ENCODE measurements at places on chromosomes 5 and 9.

GRCh38 chr9:114678130-114678529, 3.9 kb downstream of the TEX48 start:
- DNase-seq = no peak

GRCh38 chr9:70427161-70427945, 12.9 kb upstream of the KLF9 start:
- no peak for DNase-seq

GRCh38 chr5:150505816-150506215, 2.1 kb upstream of the NDST1 start:
- no peak for DNase-seq

GRCh38 chr5:32802764-32803163, 91.6 kb downstream of the NPR3 start:
- no peak for DNase-seq

DNA sequence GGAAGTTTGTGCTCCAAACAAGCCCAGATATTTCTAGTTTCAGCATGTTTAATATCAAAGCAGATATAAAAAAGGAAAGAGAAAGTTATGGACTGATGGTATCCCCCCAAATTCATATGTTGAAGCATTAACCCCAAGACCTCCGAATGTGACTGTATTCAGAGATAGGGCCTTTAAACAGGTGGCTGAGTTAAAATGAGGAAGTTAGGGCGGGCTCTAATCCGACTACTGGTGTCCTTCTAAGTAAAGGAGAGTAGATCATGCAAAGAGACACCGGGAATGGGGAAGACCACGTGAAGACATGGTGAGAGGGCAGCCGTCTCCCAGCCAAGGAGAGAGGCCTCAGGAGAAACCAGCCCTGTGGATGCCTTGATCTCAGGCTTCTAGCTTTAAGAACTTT, 324.1 kb upstream of the KIF2A start:
- DNase-seq = no peak

GRCh38 chr9:120284821-120285220, 295.1 kb downstream of the CDK5RAP2 start:
- DNase-seq = no peak

DNA sequence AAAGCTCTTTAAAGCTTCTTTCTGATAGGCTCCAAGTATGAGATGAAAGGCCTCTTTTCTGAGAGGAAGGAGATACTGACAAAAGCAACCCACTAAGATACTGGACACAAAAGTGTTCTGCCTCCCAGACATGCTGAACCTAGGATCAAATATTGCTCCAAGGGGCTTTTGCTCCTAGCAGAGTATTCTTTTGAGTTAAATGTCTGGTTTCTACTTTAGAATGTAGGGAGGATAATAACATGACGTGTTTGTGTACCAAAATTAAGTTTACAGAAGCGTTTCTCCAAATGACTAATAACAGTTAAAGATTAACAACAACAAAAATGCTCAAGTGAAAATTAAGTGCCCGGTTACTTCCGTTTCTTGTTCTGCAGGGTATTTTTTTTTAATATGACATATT, 2293.3 kb upstream of the C9orf72 start:
- no peak for DNase-seq

- DNase-seq = no peak
These were observed 145.7 kb downstream of the ARHGAP26 start for GRCh38 chr5:142915813-142916424.

DNA sequence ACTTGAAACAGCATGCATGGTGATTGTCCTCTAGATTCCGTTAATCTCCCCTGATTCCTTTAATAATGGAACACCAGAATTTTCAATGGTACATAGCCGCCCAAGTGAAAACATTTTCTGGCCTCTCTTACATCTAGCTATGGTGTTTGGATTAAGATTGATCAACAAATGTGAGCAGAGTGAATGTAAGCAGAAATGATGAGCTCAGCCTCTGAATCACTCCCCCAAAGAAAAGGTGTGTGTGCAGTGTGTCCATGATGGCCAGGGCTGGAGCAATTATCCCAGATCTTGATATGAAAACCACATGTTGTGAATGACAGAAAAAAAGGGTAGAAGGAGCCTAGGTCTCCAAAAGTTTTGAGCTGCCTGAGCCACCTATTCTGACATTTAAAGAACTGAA, 55.3 kb downstream of the OR2K2 start:
- no peak for DNase-seq

GRCh38 chr5:35373249-35373648, 143.0 kb upstream of the PRLR start:
- no peak for DNase-seq

DNA sequence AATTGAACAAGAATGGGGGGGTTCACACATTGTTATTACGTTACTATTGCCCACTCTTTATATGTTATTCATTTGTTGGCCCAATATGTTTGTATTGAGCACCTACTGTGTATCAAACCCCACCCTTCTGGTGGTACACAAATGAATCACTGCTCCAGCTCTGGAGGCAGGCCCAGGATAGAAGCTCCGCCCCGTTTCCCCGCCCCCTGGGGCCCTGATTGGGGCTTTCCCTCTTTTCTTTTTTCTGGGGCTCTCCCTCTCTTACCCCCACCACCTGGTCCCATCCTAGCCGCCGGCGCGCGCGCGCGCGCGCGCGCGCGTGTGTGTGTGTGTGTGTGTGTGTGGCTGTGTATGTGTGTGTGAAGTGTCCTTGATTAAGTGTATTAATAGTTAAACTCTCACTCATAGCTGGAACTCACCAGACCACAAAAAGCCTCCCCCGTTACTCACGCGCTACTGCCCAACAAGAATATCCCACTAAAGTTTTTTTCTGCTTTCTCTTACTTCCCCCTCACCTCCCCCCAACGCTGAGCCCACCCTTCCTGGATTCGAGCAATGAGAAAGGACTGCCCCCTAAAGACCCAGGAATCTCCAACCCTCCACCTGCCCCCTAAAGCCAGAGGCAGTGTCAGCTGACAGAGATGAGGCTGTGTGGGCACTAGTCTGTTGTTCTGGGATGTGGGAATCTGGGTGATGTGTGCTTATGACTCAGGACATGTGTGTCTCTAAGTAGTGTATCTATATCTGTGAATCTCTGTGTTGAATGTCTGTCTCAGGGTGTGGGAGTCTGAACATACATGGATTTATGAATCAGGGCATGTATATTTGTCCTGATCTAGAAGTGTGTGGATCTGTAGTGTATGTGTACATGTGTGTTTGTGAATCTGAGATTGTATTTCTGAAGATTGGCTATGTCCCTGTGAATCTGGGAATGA, 4.0 kb downstream of the CXXC5 start:
- DNase-seq = peak; percentile 45

GRCh38 chr5:158879993-158880392, 219.7 kb downstream of the EBF1 start:
- no peak for DNase-seq

DNA sequence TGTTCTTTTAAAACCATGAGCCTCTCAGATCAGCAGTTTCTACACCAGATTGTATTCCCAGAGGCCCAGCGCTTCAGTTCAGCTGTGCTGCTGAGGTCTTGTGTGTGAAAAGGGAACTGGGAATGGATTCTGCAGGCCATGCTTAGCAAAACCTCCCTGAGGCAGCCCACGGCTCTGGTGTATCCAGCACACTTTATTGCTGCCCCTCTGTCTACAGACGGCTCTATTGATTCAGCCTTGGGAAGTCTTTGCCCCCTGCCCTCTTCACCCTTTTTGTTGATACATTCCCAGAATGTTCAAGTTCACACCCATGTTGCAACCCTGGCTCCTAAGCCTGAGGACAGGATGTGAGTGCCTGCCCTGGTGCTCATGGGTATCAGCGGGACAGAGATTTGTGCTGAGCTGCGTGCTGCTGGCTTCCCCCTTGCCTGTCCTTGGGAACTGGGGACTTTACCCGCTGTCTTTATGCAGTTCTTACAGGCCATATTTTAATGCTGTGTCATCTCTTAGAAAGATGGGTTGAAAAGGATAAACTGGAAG, 37.3 kb downstream of the ARHGAP26 start:
- no peak for DNase-seq

GRCh38 chr9:34988218-34989002, 1.1 kb upstream of the DNAJB5 start:
- DNase-seq = no peak

DNA sequence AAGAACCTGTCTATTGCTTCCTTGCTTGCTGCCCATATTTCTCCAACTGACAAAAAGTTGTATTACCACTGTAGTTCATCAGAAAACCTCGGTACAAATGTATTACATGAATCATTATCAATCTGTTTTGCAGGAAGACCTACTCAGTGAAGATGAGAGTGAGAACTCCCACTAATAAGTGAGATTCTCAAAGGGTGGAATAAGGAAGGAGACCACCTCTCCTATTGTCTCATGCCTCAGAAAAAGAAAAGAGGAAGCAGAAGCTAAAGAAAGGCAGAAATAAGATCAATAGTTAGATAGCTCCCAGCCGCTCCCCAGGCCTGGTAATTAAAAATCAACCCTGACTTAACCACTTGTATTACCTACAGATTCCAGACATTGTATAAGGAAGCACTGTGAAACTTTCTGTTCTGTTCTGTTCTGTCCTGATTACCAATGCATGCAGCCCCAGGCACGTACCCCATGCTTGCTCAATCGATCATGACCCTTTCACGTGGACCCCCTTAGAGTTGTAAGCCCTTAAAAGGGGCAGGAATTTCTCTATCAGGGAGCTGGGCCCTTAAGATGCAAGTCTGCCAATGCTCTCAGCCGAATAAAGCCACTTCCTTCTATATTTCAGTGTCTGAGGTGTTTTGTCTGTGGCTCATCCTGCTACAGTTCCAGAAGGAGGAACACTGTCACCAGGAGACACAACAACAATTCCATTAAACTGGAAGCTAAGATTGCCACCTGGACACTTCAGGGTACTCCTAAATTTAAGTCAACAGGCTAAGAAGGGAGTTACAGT, 152.5 kb upstream of the COX7C start:
- DNase-seq = no peak

GRCh38 chr5:87899721-87900131, 368.9 kb downstream of the TMEM161B start:
- DNase-seq = no peak

DNA sequence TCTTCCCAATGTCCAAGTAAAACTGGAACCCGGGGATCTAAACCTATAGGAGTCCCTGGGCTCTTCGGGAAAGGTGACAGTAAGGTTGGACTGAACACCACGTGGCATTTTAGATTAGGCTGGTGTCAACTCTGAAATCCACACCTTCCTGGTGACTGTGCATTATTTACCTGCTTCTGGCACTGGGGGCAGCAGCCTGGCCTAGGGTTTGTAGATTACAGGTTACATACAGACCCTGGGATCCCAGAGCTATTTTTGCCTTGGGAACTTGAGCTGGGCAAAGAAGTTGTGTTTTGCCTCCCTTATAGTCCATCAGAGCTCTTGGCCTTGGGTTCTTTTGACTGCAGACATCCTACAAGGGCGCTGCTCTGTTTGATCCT, 173.2 kb downstream of the DAB2IP start:
- DNase-seq = no peak

DNA sequence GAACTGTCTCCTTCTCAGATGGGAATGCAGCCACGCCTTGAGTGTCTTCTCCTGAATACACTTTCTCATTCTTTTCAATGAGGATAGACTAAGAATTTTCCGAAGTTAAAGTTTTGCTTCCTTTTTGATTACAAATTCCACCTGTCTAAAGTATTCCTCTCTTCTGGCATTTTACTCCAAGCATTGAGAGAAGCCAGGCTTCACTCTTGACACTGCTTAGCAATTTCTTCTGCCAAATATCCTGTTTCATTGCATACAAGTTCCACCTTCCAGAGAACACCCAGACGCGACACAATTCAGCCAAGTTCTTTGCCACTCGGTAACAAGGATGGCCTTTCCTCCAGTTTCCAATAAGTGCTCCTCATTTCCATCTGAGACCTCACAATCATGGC, 35.6 kb upstream of the COL5A1 start:
- no peak for DNase-seq

DNA sequence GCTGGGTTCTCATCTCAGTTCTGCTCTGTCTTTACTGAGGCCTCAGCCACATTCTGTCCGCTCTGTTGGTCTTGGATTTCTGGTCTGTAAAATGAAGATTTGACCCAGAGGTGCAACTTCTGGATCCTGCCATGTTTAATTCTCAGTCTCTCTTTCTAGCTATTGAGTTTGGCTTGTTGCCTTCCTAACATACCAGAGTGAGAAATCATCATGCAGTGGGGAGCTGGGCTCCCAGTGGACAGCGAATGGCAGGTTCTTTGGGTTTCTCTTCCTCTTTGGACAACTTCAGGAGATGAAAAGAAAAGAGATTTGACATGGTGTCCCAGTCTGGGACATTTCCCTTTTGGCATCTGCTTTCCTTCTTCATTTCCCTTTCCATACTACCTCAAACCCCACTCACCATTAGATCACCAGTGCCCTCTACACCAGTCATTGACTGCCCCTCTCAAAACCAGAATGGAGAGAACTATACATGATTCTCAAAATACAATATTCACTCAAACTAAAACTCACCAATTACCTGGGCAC, 334.7 kb downstream of the ACTL7B start:
- no peak for DNase-seq

DNA sequence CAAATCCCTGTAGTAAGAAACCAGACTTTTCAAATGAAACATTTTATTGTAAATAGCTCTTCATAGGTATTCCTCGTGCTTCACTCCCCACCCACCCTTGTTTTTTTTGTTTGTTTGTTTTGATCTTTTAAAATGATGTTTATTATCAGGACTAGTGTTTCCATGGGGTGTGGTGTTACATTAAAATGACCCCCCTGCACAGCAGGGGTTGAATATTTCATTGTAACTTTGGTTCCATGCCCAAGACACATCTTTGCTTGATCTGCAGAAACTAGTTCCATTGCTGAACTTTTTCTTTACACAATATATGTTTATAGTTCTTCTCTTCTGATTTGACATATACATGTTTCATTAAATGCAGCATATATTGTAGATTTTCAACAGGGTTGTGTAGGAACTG, 81.3 kb upstream of the DPYSL3 start:
- no peak for DNase-seq

- DNase-seq = no peak
These were observed 8.5 kb downstream of the WNT8A start for GRCh38 chr5:138092301-138092700.

DNA sequence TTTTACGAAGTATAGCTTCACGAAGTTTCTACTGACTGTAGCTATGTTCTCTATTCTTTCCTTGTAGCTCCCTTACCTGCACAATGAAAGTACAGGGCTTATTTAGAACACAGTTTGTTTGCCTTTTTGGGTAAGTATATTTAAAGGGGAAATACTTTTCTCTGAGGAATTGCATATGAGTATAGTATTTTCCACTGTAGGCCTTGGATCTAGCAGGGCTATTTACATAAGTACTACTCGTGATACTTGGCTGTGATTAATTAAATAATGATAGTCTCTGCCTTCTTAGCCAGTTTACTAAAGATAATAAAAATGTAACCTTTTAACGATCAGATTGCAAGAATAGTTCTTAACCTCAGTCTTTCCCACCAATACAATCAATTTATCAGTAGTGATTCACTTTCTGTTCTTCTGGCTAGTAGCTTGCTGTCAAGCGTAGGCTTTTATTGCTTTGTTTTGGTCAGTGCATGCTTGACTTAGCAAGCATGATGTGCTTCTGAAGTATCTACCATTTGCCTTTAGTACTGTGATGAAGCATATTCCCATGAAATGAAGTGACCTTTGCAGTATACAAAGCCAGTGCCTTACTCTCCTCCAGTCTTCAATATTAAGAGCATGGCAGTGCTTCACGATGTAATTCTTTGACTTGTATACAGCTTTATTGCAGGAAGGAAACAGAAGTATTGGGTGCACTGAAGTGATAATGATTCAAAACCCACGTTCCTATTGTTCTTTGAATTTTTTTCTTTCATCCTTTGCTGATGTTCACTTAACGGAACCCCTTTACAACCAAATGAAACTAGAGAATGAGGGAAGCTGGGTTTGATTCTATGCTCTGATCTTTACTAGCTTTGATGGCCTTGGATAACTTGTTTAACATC, 64.2 kb downstream of the SLC44A1 start:
- DNase-seq = no peak

- no peak for DNase-seq
These were observed 62.9 kb upstream of the SIMC1 start for GRCh38 chr5:176175101-176175852.

Data from stimulated activated CD8-positive, alpha-beta memory T cell treated with anti-CD3 and anti-CD28 coated beads, Interleukin-7, amount 100 ng/mL, for 24 hours (primary cell).